ENCODE measurements at places on chromosomes 7 and 10.

DNA sequence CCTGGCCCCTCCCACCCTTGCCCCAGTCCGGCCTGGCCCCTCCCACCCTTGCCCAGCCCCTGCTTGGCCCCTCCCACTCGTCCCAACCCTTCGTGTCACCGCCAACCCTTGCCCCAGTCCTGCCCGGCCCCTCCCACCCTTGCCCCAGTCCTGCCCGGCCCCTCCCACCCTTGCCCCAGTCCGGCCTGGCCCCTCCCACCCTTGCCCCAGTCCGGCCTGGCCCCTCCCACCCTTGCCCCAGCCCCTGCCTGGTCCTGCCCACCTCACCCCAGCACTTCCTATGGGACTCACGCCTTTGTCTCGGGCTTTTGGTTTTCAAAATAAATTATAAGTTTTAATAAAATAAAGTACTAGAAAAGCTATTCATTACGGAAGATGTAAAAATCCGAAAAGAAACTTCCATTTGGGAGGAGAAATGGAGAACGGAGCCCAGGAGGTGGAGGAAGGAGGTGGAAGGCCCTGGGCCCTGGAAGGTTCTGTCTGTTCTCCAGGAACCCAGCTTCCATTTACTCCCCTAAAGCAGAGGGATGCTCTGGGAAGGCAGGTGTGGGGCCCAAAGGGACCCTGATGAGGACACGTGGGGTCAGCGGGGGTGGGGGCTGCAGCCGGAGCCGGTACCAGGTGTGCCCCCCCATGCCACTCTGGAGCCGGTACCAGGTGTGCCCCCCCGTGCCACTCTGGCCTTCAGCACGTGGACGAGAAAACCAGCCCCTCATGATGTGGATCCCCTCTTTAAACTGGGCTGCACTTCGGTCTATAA, 52.2 kb downstream of the PWWP2B start:
- no peak for DNase-seq

DNA sequence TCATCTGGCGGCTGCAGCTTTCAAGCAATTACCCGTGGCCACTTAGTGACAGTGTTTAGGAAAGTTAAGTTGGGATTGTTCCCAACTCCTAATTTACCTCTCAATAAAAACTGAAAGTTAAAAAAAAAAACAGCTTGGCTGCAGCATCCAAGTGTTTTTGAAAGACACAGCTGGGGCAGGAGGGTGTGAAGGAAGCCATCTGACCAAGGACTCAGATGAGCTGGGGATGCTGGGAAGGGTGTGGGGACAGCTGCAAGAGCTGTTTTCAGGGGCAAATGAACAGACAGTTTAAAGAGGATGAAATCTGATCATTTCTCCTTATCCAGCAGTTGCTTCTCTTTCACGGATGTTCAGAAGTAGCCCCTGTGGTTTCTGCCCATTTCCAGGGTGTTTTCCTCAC, 129.2 kb upstream of the CDCA7L start:
- no peak for DNase-seq

DNA sequence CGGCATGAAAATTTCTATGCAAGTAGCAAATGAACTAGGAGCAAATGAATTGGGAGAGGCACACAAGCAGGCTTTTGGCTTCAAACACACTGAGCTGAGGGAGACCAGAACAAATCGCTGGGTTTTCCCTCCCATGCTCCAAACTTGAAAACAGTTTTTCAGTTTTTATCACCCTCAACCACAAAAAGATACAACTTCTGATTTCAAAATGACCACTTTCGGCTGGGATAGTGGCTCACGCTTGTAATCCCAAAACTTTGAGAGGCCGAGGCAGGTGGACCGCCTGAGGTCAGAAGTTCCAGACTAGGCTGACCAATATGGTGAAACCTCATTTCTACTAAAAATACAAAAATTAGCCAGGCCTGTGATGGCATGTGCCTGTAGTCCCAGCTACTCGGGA, 9.0 kb upstream of the CHUK start:
- no peak for DNase-seq

DNA sequence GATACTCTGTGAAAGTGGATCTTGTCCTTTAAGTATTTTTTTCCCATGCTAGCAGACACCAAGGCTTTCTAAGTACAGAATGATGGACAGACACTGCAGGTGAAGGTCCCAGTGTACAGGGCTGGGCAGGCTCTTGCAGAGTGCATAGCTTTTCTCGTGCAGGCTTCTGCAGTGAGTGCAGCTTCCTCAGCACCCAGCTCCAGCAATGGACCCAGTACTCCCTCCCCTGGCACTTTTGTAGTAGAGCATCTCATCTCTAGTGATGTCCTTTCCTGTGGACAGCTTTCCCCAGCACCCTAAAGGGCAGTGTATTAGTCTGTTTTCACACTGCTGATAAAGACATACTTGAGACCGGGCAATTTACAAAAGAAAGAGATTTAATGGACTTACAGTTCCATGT, 104.3 kb downstream of the CUL2 start:
- DNase-seq, result no peak

DNA sequence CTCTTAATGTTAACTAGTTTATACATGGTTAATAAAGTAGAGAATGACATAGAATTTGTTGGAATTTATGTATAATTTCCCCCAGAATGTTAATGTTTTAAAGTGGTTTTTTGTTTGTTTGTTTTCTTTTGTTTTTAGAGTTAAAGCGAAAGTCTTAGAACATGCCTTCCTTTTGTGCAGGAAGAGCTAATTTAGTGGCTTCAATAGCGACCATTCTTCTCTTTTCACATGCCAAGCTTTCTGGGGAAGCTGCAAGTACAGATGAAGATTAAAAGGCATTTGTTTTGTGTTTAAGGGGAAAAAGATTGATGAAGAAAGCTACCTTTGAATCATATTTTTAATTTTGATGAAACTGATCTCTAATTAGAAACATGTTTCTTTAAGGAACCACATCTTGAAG, 256.3 kb upstream of the CSTF2T start:
- no peak for DNase-seq

GRCh38 chr10:132742167-132742836, 43.6 kb downstream of the NKX6-2 start:
- no peak for DNase-seq

DNA sequence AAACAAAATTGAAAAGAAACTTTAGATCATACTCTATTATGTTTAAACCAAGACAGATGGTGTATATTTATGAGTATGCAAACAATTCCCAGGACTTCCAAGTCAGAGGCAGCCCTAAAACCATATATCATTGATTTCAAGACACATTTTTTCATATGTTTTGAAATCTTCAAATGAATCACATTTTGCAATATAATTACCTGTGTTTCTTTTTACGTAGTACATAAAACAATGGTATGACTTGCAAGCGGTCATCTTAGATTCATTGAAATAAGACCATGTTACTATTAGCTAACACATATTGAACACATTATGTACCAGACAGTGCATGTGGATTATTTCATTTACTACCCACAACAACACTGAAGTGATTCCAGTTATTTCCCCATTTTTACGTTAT, 14.9 kb downstream of the SMURF1 start:
- DNase-seq, result no peak
